ENCODE measurements at places on chromosomes 5 and 9.
A peak's percentile ranks its signal among the peaks of the same experiment; 100 is the strongest.

DNA sequence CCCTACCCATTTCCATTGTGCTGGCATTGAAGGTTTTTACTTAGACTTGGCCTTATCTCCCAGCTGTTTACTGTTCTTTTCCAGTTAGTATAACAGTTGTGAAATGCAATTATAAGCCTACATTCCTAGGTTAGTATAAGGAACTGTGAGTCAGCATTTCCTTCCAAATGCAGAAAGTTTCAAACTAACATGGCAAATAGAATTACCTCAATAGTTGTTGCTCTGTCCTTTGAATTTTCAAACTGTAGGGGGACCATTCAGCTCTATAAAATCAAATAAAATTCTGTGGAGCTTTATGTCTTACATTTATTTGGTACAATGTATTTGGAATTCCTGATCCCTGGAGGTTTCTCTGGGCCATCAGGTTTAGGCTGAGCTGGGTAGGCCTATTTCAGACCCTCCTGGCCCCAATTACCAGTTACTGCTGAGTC lies 47.2 kb downstream of the ARHGEF28 start:
- no peak for DNase-seq

DNA sequence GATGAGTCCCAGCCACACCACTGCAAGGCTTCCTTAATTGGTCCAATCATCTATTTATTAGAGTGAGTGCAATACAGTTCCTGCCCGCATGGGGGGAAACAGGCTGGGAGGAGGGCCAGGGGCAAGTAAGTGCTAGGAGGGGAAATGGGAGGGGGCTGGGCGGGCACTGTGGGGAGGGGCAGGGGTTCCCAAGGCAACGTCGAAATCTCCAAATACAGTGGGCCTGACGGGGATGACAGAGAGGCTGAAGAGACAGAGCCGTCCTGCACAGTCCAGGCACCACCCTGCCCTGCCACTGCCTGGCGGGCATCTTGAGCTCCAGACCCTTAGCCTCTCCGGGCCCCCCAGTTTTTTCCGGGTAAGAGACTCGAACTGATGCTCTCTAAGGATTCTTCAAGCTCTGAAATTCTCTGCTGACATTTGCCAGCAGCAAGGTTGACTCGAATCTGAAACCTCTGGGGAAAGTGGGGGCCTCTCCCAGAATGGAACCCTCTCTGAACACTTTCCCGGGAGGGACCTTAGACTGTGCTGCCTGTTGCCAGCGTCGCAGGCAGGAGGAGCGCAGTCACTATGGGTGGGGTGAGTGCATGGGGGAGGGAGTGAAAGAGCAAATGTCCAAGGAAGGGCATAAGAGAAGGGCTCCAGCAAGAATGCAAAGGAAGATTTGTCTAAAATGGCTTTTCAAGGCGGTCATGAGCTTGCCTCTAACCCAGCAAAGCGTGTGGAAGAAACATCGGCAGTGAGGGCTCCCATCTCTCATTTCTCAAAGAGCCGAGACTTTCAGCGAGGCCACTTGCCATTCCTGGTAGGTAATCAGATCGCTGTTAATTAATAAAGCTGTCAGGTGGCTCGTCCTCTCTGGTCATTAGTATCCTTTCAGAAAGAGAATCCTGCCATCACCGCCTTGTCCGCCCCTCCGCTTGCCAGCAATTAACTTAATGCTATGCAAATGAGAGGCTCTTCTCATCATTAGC lies 99.0 kb downstream of the GTF3C4 start:
- DNase-seq, result peak; percentile 55

DNA sequence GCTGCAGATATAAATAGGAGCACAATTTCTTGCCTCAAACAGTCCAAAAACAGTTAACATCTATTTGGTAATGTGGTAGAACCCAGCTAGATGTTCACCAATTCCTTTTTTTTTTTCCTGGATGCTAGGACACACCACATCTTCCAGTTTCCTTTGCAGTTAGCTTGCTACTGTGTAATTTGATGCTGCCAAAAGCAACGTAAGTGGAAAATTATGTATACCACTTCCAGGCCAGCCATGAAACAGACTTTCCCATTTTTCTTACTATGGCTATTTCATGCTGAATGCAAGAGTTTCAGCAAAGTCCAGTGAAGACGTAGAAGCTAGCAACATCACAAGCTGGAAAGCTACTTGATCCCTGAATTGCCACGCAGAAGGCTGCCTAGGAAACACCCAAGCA lies 667.2 kb downstream of the TLE1 start:
- DNase-seq, result no peak

GRCh38 chr5:159198063-159199036 lies 11.0 kb downstream of the RNF145 start:
- DNase-seq, result no peak

- DNase-seq, result no peak
Observed at GRCh38 chr5:89728750-89729149, 680.8 kb downstream of the CETN3 start.

DNA sequence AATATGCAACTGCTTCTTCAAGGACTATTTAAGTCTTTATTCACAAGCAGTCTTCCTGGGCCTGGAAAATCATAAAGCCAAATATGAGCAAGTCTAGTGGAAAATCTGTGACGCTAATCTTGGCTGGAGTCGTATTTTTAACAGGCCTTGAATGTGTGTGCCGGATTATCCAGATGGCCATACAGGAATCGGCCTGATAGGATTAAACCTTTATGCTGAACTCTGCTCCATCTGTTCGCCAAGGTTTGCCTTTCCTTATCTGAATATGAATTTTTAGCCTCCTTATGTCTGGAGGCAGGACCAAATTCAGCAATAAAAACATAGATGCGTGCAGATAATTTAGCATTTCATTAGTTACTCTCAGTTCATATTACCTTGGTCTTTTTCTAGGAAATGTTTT lies 294.5 kb downstream of the EBF1 start:
- DNase-seq, result no peak

- no peak for DNase-seq
Observed at GRCh38 chr5:62231576-62231975, 74.4 kb upstream of the KIF2A start.

DNA sequence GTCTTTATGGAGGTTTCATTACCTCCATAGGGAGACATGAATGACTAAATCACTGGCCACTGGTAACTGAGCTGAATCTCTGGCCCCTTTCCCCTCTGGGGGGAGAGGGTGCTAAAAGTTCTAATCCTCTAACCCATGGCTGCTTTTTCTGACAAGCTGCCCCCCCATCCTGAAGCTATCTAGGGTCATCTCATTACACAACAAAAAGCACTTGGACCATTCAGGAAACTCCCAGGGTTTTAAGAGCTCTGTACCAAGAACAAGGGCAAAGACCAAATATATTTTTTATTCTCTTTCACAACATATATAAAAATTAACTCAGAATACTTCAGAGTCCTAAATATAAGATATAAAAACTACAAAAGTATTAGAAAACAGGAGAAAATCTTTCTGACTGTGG lies 14.3 kb downstream of the AUH start:
- DNase-seq, result no peak

GRCh38 chr5:124162767-124163532 lies 583.5 kb downstream of the ZNF608 start:
- DNase-seq, result no peak

- DNase-seq, result no peak
Observed at GRCh38 chr9:74078647-74079046, 418.5 kb upstream of the RORB start.

DNA sequence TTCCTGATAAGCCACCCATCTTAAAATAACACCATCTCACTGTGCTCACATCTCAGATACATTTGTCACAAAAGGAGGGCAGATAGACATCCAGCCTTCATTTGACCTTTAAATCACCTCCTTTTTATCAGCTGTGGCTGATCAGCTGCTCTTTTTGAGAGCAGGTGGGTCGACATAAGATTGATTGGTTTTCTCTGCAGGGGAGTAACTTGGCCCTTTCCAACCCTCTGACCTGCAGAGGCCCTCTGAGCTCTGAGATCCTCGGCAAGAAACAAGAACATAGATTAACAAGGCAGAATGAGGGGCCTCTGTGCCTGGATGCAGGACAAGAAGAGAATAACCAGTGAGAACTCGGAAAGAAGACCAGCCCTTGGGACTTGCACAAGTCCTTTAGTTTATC lies 33.5 kb upstream of the GLRA1 start:
- DNase-seq, result no peak

DNA sequence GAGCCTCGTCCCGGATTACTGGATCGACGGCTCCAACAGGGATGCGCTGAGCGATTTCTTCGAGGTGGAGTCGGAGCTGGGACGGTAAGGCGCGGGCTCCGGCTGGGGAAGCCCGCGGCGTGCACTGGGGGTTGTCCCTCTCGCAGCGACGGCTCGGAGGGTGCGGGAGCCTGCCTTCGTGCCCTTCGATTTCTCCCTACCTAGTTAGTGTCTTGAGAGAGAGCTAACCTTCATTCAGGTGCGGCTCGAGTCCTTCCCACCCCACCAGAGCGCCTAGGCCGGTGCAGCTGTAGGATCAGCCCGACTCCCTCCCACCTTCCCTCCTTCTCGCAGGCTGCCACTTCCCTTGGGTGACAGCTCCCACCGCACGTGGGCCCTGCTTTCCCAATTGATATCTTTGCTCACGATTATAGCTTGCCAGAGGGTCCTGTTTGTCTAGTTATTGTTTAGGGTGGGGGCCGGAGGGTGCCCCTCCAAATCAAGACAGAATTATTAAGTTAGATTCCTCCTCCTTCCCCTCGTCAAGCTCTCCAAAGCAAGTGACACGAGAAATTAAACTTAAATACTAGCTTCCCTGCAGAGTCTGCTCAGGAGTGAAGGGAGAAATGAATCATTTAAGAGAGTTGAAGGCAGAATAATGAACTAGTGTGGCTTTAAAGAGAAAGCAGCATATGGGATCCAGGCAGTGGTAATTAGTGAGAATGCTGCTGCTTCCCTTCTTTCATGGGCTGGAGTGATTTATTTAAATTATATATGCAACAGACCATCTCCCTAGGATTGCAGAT lies 569 bp downstream of the CAMK4 start:
- peak; percentile 30 for DNase-seq

DNA sequence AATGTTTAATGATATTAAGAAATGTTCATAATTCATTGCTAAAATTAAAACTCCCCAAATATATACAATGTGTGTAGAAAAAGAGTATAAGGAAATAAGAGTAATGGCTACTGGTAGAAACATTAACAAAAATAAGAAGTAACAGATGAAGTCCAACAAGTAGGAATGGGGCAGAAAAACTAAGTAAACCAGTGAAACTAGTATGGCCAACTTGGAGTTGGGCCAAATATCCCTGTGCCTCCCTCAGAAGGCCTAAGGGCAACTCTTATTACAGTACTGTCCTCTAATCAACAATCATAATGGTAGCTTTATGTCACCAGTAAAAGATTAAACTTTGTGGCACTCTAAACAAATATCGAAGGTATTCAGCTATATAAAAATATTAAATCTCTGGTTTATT lies 93.5 kb downstream of the SSBP2 start:
- no peak for DNase-seq

DNA sequence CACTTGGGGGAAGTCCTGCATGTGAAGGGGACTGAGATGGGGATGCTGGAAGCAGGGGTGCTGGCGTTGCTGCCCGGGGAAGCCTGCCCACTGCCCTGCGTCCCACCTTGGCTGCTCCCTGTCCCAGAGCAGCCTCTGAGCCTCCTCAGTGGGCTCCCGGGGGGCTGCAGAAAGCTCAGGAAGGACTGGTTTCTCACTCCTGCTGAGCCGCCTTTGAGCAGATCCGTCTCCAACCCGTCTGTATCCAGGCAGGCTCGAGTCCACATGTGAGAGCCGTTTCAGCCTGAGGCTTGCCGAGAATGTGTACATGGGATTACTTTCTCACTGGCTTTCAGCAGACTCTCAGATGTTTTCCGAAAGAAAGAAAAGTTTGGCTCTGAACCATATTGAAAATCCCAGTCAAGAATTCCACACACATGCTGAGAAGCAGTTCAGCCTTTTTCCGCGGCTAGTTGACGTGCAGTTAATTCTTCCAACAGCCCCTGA lies 95.3 kb upstream of the COL5A1 start:
- DNase-seq, result no peak

DNA sequence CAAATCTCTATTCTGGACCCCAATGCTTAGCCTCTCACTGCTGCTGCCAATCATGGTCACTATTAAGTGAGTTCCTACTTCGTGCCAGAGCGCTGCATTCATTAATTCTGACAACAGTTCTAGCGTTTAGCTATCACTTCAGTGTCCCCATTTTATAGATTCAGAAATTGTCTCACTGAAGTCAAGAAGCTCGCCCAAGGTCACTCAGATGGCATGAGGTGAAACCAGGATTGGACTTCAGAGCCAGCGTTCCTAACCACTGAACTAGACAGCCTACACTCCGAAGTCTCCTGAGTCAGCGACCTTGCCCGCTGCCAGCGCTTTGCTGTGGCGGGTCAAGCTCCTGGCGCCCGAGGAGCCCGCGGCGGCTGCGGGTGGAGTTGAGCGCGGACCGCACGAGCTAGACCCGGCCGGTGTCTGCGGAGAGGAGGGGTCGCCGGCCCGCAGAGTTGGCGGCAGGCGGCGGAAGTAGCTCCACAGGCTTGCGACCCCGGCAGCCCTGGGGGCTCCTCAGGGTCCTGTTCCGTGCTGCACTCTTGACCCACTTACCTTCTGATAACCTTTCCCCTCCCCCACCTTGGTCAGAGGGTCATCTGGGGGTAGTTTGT lies 2.1 kb upstream of the GABRB2 start:
- DNase-seq, result no peak

- DNase-seq, result no peak
Observed at GRCh38 chr9:127905788-127906191, 6.4 kb upstream of the ST6GALNAC6 start.

DNA sequence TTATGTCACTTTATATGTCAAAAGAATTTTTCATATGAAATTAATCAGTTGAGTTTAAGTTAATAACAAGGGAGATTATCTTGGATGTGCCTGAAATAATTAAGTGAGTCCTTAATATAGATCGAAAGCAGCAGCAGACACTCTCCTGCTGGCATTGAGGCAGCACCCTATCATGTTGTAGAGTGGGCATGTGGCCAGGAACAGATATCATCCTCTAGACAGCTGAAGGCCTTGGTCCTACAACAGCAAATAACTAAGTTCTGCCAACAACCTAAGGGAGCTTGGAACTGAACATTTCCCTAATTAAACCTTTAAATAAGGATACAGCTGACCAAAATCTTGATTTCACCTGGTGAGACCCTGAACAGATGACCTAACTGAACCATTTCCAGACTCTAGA lies 25.8 kb upstream of the UGT3A1 start:
- DNase-seq, result no peak

- DNase-seq, result no peak
Observed at GRCh38 chr9:78470216-78470615, 173.3 kb downstream of the PSAT1 start.

GRCh38 chr9:89956331-89956730 lies 351.5 kb downstream of the GADD45G start:
- no peak for DNase-seq

DNA sequence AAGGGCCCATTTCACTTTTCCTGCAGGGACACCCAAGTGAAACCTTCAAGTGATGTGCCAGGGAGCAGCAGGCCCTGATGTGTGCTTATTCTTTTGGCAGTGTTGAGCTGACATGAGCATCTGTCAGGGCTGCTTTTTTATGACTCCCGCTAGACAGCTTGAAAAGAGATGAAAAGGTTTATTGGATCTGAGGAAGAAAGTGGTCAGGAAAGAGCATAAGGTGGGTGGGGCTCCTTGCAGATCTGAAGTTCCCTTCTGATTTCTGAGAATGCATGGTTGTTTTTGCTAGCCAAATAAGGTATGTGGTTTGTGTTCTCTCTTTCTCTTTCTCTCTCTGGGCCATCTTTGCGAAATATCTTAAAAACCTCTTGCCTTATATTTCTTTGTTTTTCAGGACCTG lies 316.1 kb downstream of the DMRT2 start:
- no peak for DNase-seq
